ENCODE measurements at places on chromosomes 2 and 18.

DNA sequence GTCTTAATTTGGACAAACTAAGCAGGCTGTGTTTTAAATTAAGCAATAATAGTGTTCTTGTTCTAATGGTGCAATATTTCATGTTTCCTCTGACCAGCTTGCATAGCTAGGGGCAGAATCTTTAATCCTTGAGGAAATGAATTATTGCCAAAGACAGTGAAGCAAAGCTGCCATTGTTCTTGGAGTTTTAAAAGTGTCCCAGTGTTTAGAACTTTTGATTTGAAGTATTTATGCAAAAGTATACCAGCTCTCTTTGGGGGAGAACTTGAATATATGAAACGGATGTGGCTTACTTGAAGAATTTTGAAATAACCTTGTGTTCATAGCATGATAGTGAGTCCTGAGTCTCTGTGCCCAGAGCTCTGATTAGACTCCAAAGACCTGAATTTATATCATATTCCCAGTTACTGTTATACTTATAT is 33.4 kb downstream of the ITGA6 start:
- DNase-seq: no peak

- no peak for DNase-seq
Observed at GRCh38 chr2:164624316-164624715, 3.0 kb upstream of the GRB14 start.

DNA sequence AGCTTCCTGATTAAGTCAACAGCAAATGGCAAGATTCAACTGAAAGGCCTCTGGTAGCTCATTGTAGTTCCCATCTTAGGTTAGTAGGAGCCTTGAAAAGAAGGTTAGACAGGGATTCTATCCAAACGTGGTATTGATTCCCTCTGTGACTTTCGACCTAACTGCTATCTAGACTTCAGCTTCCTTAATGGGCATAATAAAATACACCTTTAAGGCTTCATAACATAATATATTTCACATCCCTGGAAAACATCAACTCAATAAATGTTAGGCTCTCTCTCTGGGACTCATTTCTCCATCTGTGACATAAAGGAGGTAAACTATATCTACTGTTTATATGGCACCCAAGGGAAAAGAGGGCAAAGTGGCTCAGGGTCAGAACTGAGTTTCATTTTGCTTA is 60.9 kb downstream of the STK39 start:
- DNase-seq: no peak

DNA sequence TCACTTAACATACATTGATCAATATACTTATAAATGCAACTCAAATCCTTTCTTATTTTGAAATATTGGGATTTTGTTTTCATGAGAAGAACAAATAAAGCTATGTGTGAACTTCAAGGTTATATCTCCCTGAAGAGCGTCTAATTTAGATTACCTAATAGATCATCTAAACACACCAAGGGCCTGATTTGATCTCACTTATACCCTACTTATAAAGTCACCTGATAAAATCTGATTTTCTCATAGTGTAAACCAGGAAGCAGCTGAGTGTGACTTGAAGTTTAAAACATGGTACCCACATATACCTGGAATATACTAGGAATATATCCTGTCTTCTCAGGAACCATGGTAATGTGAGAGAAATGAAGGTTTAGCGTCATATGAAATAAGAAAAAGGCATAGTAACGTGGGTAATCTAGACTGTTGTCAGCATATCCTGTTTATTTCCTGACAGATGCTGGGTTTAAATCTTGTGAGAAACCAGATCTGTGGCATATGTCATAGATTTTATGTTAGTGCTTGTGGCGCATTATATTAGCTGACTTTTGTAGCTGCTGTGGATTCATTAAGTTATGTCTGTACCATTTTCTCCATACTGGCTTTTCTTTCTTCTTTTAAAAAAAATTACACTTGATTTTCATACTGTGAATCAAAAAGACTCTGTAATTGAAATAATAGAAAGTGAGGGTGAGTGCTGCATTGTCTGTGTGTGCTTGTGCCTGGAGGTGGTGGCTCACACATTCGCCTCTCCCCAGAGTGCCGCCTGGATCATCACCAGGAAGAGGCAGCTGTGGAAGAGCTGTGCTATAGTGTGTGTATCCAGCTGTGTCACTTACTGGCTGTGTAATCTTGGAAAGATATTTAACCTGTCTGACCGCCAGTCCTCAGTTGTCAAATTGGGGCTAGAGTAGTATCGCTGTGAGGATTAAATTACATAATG is 164.0 kb downstream of the MYO3B start:
- no peak for DNase-seq

DNA sequence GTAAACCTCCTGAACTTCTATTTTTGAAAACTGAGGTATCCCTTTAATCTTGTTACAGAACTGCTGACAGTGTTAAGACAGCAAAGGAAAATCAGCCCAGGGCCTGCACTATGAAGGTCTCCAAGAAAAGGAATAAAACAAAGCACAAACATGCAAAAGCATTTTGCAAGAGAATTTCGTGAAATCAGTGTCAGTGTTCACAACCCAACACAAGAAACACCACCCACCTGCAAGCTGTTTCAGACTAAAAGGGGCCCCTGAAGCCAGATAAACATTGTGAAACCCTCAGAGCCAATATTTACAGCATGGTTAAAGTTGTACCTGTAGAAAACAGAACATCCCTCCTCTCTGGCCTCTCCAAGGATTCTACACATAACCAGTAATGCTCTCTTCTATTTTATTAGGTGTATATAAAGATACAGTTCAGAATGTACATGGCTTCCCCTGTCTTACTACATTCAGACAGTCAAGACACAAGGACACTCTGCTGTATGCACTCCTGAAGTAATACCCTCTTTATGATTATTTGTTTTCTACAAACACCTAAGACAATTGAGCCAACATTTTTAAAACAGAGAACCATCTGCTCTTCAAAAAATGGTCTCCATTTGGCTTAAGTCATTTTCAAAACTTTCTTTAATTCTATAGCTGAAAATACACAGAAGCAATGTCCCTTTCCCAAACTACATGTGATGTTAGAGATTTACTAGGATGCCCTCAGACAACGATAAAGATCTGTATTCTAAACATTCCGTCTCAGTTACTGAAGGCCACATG is 149.5 kb upstream of the ZFP36L2 start:
- no peak for DNase-seq

GRCh38 chr2:238845583-238846377 is 2.1 kb upstream of the TWIST2 start:
- no peak for DNase-seq

DNA sequence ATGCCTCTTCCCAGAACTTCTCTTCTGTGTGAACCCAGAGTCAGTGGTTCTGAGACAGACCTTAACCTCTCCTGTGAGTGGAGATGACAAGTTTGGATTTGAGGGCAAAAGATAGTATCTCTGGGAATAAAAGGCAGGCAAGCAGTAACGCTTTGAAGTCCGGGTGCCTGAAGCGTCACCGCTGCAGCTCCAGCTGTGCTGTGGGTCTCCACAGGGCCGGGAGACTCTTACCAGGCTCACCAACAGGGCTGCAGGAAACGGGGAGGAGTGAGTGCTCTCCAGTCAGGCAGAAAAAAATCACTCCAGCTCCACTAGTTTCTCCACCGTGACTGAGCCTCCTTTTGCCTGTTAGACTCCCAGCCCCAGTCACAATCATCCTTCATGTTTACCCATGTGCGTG is 79.7 kb upstream of the MAP4K4 start:
- DNase-seq: no peak

DNA sequence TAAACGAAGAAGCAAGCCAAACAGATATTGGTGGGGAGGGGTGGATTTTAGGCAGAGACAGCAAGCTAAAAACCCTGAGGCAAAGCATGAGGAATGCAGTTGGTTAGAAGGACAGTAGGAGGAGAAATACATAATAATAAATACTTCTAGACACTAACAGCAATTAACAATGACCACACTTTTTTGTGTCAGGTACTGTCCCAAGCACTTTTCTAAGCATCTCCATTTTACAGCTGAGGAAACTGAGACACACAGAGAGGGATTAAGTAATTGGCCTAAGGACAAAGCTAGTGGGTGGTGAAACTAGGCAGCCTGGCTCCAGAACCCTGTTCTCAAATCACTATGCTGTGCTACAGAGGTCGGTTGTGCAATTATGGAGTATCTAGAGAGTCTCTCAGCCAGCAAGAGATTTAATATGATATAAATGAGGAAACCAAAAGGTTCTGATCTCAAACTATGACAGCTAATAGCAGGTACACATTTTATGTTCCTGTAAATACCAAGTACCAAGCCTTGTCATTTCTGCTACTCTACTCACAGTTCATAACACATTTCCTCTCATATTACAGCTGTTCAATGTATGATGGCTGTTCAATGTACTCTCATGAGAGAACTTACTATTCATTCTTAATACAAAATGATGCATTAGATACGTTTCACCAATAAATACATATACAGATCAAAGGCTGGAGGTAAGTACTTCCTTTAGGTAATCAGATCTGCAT is 5.3 kb downstream of the MAP4K3 start:
- DNase-seq: no peak

GRCh38 chr2:237724811-237725478 is 73.6 kb upstream of the RBM44 start:
- DNase-seq: no peak

DNA sequence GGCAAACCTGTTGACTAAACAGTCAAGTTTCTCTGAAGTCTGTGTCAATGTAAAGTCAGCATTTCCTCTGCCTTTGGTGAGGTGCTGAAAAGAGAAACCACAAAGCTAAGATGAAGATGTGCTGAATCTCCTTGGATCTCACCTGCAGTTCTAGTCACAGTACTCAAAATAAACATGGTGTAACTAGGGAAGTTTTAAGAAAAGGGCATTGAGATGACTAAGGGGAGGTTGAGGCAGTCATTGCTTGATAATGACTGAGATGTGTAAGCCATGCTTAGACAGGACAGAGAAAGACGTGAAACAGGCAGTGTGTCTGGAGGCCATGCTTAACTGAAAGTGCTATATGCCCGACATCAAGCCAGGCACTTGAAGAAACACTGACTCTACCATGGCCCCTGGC is 1010.0 kb upstream of the CELF4 start:
- DNase-seq: no peak

- no peak for DNase-seq
Observed at GRCh38 chr2:162379719-162380580, 36.0 kb downstream of the GCA start.

- DNase-seq: no peak
Observed at GRCh38 chr18:34261865-34262780, 37.4 kb upstream of the NOL4 start.

DNA sequence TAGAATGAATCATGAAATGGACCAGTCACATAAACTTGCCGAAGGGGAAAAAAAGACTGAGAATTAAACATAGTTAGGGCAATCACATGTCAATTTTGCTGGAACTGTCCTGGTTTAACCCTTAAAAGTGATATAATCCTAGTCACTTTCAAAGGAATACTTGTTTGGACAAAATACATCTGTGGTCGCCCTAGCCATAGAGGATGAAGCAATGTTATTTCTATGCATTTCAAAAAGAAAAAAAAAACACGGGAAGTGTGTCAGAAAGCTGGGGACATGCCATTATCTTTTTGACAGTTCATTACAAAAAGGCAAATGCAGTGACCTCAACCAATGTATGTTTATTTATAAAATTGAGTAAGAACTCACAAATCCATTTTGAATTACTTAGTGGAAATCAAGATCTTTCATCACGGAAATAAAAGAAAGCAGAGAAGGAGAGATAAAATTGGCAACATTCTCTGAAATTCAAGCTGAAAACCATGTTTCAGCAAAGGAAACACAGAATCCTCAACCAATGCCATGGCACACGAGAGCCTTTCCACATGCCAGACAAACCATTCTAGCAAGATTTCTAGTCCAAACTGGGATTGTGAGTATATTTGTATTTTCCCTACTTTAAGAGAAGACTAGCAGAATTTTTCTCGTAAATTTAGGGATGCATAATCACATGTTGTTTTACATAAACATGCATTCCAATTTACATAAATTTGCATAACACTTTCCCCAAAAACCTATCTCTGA is 854.3 kb upstream of the ACVR2A start:
- DNase-seq: no peak

DNA sequence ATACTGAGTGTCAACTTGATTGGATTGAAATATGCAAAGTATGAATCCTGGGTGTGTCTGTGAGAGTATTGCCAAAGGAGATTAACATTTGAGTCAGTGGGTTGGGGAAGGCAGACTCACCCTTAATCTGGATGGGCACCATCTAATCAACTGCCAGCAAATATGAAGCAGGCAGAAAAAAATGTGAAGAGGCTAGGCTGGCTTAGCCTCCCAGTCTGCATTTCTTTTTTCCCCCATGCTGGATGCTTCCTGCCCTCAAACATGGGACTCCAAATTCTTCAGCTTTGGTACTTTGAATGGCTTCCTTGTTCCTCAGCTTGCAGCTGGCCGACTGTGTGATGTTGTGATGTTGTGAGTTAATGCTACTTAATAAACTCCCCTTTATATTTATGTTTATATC is 577.4 kb downstream of the CPS1 start:
- no peak for DNase-seq

Data from epithelial cell of prostate (primary cell).